ENCODE measurements at places on chromosomes 2 and 18. TPM values are rescaled to one million over a fixed set of nuclear protein-coding genes. Genes with fewer than 3 reads are reported as not detected.

The ABCG5 gene
- not detected for total RNA-seq

The RUFY4 gene
- total RNA-seq, result 3.3 TPM

The CCBE1 gene
- not detected for total RNA-seq

The SRD5A2 gene
- not detected for total RNA-seq

The ARHGAP15 gene
- 182 TPM for total RNA-seq

The ASPRV1 gene
- total RNA-seq, result 1.1 TPM

The RBM45 gene
- total RNA-seq, result 23.1 TPM

The RAB6D gene
- total RNA-seq, result not detected

The COBLL1 gene
- total RNA-seq, result not detected

The RAB10 gene
- total RNA-seq, result 126 TPM

The IL36B gene
- not detected for total RNA-seq

The FOXD4L1 gene
- 0.10 TPM for total RNA-seq

The LYG1 gene
- total RNA-seq, result 2.8 TPM

The PPM1G gene
- total RNA-seq, result 102 TPM

The GPR39 gene
- not detected for total RNA-seq
